ENCODE measurements at places on chromosomes 3 and 15.

GRCh38 chr15:52228921-52229320 is 37.7 kb upstream of the GNB5 start:
- DNase-seq = no peak

DNA sequence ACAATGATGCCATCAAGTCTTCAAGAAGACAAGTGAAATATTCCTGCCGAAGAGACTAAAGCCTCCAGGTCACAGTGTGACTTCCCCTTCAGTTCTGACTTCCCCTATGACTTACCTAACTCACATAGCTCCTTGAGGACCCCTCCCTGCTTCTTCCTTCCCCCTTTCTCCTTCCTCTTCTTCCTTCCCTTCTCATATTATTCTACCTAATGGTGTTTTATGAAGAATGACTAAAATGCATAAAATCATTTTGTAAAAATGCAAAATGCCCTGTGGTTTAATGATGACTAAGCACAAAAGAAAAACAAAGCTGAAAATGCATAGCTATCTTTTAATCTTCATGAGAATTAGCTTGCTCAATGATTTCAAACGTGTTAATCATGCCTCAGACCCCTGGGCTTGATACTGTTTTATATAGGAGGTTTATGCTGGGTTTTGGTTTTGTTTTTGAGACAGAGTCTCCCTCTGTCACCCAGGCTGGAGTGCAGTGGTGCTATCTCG is 26.1 kb upstream of the TM4SF4 start:
- no peak for DNase-seq

- DNase-seq = no peak
Measured at GRCh38 chr15:94912760-94913159, 681.4 kb downstream of the MCTP2 start.

DNA sequence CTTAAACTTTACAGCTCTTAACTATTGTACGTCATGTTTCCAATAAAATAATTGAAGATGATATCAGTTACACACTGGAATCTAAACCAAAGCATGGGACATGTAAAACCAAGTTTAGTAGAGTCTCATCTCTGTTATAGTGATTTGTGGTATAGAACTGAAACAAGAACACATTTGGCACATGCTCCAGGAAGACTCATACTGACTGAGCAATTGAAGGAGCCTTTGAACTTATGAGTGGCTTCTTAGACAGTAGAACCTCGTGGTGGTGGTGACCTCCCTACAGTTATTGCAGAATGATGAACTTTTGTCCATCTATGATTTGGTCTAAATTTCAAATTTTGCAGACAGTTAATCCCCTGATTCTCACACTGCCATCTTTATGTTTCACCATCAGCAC is 729.7 kb downstream of the ROBO1 start:
- no peak for DNase-seq

- no peak for DNase-seq
Measured at GRCh38 chr3:69032142-69032541, 18.7 kb upstream of the EOGT start.

- DNase-seq = no peak
Measured at GRCh38 chr3:138213398-138214085, 26.4 kb downstream of the ARMC8 start.

- DNase-seq = no peak
Measured at GRCh38 chr15:41775651-41776050, 1.4 kb downstream of the MAPKBP1 start.

- DNase-seq = no peak
Measured at GRCh38 chr3:136728918-136729317, 23.3 kb downstream of the STAG1 start.

GRCh38 chr15:22866079-22866478 is 27.6 kb downstream of the NIPA2 start:
- no peak for DNase-seq

GRCh38 chr15:48622237-48622636 is 23.3 kb downstream of the FBN1 start:
- DNase-seq = no peak

DNA sequence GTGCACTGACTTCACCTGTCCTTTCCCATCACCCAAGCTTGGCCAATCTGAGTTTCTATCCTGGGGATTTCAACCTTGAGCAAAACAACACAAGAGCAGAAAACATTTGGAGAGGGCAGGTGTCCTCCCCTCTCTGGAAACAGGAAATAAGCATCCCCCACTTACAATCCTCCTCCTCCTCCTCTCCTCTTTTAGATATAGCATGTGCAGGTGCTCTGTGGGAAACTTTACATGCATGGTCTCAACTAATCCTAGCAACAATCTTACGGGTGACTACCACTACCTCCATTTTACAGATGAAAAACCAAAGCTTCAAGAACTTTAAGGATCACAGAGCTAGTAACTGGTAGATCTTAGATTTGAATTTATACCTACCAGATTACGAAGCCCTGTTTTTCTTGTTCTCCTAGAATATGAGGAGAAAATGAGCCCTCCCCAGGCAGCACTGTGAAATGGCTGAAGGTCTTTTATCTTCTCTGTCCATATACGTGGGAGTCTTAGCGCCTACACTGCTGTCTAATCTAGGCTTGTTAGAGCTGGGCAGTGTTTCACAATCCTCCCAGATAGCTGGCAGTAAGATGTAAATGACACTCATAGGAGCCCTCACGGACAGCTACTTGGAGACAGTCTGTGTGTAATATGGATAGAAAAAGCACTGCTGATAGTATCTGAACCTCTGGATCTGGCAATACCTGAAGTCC is 301.2 kb upstream of the PROK2 start:
- no peak for DNase-seq

- DNase-seq = no peak
Measured at GRCh38 chr3:120170223-120170622, 76.0 kb upstream of the GSK3B start.

GRCh38 chr15:83769411-83769999 is 115.6 kb downstream of the ADAMTSL3 start:
- DNase-seq = no peak

DNA sequence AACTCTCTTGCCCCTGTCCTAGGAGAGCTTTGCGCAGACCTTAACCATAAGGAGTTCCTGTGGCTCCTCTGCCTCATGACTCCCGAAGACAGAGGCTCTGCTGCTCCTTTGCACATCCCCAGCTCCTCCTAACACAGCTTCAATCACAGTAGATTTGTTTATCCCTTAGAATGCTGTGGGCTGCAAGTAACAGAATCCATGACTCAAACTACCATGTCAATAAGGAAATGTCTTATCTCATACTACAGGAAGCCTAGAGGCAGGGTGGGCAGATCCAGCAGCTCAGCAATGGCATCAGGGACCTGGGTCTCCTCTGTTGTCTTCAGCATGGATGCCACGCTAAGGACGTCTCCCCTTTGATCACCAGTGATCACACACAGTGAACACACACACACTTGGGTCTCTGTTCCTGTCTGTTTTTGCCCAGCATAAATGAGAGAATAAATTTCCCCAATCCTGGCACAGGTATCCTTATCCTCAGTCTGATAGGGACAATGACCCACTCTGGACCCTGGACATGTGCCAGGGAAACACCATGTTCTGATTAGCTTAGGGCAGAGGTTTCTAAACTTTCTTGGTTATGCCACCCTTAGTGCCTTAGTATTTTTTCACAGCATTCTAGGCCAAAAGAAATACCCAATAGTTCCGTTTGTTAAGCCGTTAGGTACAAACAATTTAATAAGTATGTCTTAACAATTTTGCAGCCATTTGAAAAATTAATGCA is 46.1 kb upstream of the MRPS22 start:
- DNase-seq = no peak

DNA sequence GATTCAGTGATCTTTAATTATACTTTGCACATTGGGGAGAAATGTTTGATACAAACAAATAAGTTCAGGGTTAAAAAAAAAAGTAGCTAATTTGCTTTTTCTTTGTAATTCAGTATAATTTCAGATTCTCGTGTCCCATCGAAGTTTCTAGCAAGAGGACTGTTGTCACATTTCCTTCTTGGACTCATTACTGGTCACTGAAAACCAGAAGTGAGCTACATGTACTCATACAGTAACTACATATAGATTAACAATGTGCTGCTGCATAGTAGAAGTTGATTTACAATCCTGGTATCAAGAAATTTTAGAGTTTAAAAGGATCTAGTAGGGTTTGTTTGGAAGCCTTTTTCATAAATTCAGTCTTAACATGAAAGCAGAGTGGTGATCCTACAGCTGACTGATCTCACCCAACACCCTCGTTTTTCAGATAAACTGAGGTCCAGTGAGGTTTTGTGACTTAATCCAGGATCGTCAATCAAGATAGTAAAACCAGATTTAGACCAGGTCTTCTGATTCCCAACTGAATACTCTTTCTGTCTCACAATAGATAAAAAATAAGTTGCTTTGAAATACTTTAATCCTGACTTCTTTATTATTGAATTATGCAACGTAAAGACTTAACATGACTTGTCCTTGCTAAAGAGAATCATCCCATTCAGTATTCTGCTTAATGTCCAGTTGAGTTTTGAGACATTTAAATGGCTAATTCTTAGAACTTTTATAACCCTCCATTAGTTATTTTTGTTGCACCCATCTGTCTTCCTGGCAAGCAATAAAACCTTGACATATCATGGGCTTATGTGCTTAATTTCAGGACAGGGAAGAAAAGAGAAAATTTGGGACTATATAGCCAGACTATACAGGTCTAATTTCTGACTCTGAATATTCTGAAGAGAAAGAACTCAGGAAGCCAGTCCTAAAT is 2.8 kb downstream of the SEC62 start:
- DNase-seq = no peak

- no peak for DNase-seq
Measured at GRCh38 chr3:30253832-30254231, 352.6 kb upstream of the TGFBR2 start.

- no peak for DNase-seq
Measured at GRCh38 chr3:101204246-101204645, 116.1 kb downstream of the IMPG2 start.

DNA sequence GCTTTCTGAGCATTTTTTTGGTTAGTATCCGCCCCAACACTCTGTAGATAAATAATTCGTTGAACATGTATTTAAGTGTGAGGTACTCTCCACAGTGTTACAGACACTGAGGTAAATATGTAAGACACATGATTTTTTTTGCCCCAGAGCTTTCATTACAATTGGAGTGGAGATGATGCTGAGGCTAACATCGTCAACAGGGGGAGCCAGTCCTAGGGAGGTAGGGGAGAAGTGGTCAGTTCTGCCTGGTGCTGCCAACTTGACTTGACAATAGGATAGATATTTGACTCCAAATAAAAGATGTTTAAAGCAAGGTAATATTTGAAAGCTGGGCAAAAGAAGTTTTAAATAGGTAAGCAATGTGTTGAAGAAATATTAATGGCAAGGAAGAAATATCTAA is 295.7 kb downstream of the UNC13C start:
- no peak for DNase-seq

- DNase-seq = no peak
Measured at GRCh38 chr15:51731549-51732267, 5.7 kb downstream of the LYSMD2 start.

GRCh38 chr15:51092480-51093040 is 2.1 kb downstream of the TNFAIP8L3 start:
- no peak for DNase-seq

- DNase-seq = no peak
Measured at GRCh38 chr15:66356077-66356358, 467 bp downstream of the TIPIN start.

GRCh38 chr15:79582650-79583049 is 150.5 kb downstream of the MINAR1 start:
- DNase-seq = no peak

- peak; percentile 11 for DNase-seq
Measured at GRCh38 chr15:48285329-48286214, 45.7 kb upstream of the DUT start.

DNA sequence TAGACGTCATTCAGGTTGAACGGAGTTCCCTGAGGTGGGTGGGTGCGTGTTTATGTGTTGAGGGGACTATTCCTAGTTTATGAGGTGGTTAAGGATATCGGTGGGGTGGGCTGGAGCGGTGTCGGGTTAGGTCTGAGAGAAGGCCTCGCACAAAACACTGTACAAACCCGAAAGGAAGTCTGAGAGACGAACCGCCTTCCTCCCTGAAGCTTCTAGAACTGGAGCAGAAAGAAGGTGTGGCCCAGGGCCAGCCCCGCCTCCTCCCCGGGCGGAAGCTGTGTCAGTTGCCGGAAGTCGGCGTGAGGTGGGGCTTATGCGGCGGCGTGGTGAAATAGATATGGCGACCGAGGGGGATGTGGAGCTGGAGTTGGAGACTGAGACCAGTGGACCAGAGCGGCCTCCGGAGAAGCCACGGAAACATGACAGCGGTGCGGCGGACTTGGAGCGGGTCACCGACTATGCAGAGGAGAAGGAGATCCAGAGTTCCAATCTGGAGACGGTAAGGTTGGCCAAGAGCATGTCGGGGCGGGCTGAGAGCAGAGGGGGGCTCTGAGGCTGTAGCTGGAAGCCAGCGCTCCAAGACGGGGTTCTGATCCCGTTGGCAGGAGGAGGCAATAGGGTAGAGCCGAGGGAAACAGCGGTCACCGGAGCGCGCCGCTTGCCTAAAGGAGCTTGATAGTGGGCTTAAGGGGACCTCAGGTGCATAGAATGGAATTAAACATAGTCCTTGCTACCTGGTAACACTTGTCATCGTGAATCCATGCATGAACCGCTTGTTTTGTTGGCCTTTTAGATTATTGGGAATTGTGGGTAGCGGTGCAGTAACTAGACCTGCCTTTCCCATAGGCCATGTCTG is at the start of gene HYPK:
Gene HYPK, plus strand, starts transcription at position 314 of the 856 bp plus-strand sequence. Its CDS starts 24 bp downstream, at position 338.
- peak; percentile 85 for DNase-seq

DNA sequence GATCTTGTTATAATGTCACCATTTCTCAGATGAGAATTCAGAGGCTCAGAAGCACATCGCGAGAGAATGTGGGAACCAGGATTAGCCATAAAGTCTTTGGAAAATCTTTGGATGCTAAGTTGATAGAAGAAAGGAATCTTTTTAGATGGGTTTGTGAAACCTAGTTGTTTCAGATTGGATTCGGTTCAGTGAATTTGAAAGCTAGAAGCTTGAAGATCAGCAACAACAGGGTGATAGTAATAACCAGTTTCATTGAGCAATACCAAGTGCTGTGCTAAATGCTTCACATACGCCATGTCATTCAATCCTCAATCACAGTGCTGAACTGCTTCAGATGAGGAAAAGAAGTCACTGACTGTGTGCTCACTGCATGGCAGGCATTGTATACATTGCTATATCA is 47.4 kb upstream of the MITF start:
- no peak for DNase-seq

DNA sequence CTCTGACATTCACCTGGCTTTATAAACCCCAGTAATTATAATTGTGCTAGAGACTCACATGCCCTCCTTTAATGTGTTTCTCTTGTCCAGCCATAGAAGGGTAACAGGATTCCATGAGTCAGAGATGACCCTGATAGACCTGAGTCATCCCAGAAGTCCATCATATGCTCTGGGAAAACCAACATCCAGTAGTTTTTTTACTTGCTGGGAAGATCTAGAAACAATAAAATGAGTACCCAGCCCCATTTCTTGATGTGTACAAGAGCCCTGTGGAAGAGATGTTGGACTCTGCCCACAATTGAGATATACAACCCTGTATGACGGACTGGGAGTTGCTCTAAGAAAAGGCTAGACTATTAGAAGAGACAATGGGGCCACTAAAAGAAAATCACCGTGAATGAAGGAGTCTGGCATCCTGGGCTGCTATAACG is 22.4 kb upstream of the THUMPD3 start:
- DNase-seq = no peak
